ENCODE measurements at places on chromosomes 6 and 20.

DNA sequence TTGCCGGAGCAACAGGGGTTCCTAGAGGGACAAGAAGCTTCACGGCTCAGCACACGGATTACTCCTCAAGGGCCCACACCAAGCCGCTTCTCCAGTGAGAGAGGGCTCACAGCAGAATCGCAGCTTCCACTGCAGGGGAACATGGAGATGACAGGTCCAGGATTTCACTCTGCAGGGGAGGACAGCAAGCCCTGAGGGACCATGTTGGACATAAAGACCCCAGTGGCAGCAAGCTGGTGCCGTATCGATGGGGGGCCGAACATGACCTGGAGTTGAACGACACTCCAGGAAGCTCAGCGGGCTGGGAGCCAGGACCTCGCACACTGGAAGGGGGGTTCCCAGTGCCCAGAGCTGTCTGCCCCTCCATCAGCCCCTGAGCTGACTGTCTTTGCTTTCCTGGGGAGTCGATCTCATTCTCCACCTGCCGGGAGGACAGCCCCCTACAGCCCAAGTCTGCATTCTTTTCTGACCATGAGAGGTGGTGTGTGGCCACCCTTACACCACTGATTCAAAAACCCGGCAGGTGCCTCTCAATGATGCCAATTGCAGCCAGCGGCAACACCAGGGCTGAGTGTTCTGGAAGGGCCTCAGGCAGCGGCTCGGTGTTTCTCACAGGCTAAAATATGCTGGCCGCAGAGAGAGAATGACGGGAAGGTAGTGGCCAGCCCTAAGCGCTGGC is 194.5 kb upstream of the CDH4 start:
- no peak for DNase-seq

DNA sequence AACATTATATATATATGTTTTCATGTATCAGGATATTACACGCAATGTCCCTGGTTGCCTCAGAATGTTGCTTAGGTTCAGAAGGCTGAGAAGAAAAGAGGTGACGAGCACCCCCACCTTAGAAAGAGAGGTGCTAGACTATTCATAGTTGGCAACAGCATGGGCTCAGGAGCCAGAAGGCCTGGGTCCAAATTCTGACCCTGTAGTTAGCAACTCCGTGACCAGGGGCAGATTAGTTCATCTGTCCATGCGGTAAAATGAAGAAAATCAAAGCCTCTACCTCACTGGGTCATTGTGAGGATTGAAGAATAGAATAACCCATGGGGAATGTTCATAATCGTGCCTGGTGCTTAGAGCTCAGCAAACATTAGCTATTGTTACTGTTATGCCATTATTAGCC is 5.4 kb upstream of the SIRT5 start:
- no peak for DNase-seq

DNA sequence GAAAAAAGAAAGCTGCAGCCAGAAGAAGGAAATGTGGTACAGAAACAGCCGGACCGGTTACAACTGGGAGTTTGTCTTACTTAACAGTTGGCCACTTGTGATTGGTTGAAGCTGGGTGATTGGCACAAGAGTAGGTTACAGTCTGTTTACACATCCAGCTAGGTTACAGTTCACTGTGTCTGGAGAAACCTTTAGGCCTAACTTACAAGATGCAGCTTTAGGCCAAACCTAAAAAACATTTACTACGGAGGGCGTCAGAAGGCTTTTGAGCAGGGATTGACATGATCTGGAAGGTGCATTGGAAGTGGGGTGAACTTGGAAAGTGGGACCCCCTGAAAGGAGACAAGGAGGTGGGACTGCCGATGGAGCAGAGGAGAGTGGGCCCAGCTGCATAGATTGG is 122.3 kb downstream of the BANF2 start:
- no peak for DNase-seq

- no peak for DNase-seq
These were observed 133.0 kb downstream of the FIG4 start for GRCh38 chr6:109824105-109824504.

DNA sequence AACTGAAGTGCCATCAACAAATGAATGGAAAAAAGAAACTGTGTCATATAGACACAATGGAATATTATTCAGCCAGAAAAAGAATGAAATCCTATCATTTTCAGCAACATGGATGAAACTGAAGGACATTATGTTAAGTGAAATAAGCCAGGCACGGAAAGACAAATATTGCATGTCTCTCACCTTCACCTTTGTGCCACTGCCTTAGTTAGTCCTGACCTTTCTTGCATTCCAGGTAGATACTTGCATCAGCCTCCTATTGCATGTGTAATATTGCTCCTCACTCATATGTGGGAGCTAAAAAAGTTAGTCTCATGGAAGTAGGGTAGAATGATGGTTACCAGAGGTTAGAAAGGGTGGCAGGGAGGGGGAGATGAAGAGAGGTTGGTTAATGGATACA is 14.9 kb downstream of the NOTCH4 start:
- DNase-seq = no peak

- DNase-seq = no peak
These were observed 27.8 kb upstream of the SRPK1 start for GRCh38 chr6:35948725-35949124.

- no peak for DNase-seq
These were observed 545.4 kb upstream of the FLRT3 start for GRCh38 chr20:14882846-14883245.

GRCh38 chr6:11497881-11498280 is 39.7 kb upstream of the TMEM170B start:
- no peak for DNase-seq

DNA sequence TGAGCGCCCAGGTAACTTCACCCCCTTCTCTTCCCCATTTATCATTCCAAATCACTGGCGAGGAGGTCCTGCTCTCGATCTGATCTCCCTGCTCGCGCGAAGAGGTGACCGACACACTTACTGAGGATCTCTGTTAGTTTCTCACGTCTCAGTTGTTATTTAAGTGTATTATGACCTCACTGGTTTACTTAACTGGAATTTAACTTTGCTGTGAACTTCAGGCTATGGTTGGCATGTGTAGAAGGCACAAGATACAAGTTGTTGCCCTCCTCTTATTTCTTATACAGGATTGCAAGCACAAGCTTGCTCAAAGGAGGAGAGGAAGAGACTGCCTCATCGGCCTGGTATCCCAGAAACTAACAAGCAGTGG is 1.2 kb downstream of the RNF217 start:
- DNase-seq = no peak

- no peak for DNase-seq
These were observed 17.2 kb upstream of the KIAA1755 start for GRCh38 chr20:38277691-38278090.

DNA sequence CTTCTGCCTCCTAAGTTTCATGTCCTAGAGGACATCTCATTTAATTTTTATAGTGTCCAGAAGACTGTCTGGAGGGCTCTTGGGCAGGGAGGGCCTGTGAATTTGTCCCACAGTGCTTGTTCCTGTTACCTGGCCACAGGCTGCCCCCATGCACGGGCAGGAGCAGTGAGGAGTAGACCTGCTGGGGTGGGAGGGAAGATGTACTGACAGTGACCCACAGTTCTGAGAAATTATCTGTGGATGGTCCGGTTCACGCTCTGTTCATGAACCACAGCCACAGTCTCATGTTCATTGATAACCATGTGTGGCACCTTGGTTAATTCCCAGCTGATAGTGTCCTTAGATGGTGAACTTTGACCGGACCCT is 18.8 kb upstream of the ZNF831 start:
- DNase-seq = peak; percentile 31

GRCh38 chr6:129730477-129731165 is 20.6 kb upstream of the ARHGAP18 start:
- no peak for DNase-seq

GRCh38 chr20:61976644-61977418 is 88.8 kb downstream of the TAF4 start:
- DNase-seq = no peak

GRCh38 chr6:111971181-111971841 is 82.6 kb upstream of the CCN6 start:
- no peak for DNase-seq

- no peak for DNase-seq
These were observed 143.2 kb upstream of the EPHA7 start for GRCh38 chr6:93562582-93562981.

DNA sequence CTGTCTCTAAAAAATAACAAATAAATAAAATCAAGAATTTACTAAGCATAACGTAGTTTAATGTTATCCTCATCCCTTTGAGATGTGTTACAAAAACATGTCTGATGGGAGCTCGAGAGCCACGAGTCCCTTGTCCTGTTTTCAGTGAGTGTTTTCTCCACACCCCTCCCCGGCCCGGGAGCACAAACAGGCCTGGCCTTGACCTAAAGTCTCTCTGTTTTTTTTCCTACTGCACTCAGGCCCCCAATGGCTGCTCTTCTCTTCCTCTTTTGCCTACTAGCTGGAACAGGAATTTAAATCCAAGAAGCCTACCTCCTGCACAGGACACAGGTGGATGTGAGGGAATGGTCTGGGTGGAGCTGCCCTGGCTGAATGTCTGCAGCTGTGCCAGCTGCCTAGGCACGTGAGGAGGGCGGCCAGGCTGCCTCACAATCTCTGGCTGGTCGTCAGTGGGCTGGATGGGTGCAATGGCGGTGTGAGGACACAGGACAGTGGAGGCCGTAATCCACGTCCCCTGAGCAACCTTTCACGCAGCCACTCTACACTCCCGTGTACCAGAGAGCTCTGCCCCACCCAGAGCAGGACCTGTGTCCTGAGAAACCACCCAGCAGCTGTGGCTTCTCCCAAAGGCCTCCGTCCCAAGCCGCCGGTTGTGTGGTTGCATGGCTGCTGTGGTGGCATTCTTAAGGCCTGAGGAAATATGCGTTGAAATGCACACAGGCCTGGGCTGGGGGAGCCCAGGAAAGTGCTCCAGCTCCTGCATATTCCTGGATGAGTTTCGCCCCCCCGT is 117.5 kb downstream of the FAM120B start:
- no peak for DNase-seq

Data from stimulated activated CD8-positive, alpha-beta memory T cell treated with anti-CD3 and anti-CD28 coated beads, Interleukin-4, amount 100 ng/mL, for 48 hours (primary cell).